ENCODE measurements at places on chromosomes 1 and 21.

GRCh38 chr1:210624722-210625121 lies 296.0 kb downstream of the HHAT start:
- no peak for DNase-seq

GRCh38 chr1:187692799-187693198 lies 864.0 kb downstream of the PLA2G4A start:
- no peak for DNase-seq

DNA sequence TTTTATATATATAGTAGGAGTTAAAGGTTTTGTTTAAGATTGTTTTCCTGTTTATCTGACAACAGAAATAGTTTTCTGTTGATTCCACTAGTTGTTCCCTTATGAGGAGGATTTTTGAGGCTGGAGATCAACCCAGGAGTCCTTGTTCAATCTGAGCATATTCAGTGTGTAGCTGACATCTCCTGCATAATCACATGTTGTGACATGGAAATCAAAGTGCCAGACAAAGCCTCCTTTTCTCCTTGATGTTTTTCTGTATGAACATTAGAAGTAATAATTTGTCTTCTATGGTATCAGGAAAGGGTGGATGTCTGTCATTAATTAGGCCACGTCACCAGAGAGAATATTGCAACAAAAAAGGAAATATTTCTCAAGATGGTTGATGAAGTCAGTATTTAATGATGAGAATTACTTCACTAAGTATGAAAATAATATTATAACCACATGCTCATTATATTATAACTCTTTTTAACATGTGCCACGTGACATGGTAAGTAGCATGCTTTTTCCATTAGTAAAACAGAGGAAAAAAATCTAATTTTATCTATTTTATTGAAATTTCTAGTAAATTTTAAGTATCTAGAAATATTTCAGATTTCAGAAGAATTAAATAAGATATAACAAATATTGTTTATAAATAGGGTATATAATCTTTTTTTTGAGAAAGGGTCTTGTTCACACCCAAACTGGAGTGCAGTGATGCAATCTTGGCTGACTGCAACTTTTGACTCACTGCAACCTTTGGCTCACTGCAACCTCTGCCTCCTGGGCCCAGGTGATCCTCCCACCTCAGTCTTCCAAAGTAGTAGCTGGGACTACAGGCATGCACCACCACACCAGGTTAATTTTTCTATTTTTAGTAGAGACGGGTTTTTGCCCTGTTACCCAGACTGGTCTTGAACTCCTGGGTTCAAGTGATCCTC lies 223.5 kb downstream of the HMCN1 start:
- no peak for DNase-seq

- DNase-seq: no peak
Measured at GRCh38 chr1:181057079-181057478, 23.3 kb downstream of the MR1 start.

DNA sequence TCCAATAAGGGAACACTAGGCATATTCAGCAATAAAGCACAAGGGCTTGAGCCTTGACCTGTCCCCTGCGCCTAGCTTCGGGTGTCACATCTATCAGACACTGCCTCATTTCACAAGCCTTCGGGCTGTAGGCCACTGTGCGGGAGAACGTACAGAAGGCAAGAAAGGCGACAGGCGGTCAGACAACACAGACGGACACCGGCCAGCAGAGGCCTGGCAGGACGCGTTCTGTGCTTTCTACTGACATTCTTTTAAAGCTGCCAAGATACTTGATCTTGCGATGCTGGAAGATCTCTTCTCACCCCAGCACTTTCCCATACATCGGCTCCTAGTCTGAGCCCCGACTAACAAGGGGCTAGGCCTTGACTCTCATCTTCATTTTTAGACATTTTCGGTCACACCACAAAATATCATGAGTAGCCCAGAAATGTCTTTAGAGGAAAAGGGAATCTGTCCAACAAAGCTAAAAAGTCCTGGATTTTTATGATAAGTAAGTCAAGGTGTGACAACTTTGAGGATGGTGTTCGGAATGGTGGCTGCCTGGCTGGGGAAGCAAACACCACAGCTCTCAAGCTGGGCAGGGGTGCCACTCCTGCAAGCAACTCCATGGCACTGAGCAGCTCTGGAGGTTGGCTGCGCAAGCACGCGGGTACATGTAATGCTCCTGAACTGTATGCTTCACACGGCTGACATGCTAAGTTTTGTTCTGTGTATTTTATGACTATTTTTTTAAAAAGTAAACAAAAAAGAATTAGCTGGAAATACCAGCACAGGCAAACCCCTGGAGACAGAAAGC lies 18.7 kb downstream of the RIPK4 start:
- DNase-seq: no peak

DNA sequence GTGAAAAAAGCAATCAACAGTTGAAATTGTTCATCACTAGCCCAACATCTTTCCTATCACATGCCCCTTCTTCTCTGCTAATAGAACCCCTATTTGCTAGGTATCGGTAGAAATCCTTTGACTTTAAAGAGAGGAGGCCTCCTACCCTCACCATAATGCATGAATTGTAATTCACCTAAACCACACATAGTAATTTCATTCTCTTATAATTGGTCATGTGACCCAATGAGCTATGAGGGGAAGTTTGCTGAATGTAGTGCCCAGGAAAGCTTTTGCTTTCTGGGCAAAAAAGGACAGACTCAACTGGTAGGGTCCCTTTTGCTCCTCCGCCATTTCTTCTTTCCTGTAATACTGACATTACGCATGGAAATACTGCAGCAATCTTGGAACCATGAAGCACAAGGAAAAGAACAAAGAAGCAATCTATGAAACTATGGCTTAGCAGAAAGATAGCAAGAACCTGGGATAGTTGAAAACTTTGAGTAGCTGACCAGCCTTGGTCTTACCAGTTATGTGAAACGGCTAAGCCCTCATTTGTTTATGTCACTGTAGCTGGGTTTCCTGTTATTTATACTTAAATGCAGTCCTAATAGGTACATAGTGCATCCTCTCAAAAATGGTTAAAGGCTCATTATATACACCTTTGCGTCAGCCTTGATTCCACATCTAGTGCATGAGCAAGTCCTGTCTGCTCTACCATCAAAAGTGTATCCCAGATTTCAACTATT lies 10.2 kb upstream of the CHI3L2 start:
- no peak for DNase-seq

DNA sequence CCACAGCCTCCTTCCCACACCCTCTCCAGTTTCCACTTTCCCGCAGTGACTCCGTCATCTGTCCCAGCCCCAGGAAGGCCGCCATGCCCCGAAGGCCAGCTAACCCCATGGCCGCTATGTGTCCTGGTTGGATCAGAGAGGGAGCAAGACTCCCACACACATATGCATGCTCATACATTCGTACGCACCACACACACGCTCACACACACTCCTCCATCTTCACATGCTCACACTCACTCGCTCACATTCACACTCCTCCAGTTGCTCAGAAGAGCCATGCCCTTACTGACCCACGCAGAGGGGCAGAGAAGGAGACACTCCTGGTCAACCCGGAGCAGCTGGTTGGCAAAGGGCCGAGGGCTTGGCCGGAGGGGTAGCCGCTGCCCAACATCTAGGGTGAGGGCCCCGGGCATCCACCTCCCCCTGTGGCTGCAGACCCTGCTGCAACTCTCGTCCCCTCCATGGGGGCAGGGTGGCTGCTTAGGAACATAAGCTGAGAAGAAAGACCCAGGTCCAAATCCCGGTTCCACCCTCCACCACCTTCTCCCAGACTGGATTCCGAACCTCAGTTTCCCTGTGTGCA lies 122.3 kb upstream of the SLC25A33 start:
- no peak for DNase-seq

GRCh38 chr1:248136811-248137210 lies 8.1 kb upstream of the OR2M5 start:
- no peak for DNase-seq

DNA sequence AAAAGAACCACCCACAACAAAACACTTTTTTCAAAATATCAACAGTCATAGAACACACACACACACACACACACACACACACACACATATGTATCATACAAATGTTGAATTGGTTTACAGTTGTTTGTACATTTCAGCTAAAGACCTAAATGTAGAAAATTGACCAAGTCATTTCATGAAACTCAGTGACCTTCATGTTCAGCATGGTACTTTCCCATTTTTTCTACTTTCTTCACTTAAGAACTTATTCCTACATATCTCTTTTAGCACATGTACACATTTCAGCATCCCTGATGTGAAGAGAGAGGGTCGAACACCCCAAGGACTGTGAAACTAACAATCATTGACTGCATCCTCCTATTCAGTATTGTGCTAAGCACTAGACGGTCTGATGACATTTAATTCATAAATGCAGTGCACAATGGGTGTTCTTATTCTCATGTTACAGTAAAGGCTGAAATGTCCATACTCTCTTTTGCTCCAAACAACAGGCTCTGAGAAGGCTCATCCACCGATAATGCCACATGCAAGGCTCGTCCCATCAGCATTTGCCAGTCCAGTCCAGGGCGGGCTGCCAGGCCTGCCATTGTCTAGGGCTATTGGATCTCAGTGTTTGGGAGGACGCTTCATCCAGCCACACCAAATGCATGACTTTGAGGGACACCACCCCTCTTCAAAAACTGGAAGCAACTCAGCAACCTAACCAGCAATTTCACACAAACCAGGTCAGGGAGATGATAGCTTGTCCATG lies 150.1 kb upstream of the RUNX1 start:
- DNase-seq: no peak

DNA sequence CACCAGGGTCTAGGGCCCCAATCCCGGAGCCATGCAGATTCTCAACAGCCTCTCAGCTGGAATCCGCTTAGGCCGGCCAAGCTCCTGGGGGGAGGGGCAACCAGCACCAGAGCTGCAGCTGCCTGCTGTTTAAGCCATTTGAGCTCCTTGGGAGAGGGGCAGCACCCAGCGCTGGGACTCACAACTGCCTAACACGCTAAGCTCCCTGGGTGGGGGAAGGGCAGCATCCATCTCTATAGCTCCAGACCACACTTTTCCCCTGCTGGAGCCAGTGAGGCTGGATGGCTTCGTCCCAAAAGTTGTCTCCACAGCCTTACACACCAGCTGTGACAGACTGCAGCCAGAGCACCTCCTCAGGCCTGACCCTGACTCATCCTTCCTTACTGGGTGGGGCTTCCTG lies 6.9 kb upstream of the PTGFR start:
- no peak for DNase-seq

DNA sequence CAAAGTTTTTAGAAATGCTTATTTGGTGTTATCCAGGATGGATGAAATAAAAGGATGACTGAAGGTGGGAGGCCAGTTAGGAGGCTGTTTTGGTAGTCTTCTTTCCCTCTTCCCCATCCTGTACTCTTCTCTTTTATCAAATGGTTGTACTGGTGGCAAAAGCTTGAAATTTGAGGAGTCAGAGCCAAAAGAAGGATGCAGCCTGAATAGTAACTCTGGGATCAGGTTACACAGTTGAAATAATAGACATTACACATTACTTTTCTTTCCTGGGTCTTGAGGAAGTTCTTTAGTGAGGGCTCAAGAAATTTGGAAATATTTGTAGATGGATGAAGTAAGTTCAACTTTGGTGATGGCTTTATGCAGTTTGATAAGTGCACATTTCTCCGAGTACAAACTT lies 108.6 kb downstream of the GPR52 start:
- DNase-seq: no peak

DNA sequence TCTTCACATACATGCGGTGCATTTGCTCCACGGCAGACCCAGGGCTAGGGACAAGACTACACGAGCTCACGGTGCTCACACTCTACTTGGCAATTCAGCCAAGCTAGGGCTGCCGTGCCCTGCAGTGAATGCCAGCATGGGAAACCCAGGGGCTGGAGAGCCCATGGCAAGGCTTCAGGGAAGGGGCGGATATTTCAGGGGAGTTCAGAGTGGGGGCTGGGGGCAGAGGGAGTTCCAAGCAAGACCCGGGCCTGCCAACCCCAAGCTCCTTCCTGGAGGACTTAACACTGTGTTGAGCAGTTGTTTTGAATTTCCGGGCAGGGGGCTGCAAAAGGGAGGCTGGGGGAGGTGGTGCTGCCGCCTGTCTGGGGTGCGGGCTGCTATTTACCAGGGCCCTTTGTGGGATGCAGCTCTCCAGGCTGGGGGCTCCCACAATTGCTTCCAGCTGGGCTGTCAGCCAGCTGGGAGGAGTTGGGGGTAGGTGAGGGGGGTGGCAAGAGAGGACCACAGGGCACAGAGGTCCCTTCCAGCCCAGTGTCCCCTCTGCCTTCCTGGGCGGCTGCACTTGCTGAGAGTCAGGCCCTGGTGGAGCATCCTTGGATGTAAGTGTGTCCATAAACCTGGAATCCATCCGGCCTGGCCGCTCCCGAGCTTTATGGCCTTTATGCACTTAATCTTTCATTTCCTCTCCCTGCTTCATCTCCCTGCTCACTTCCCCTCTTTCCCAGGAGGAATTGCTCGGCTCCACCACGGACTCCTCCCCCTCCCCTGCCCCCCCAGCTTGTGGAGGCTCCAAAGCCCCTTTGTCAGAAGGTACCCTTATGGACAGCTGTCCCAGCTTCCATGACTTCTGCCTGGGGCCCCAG lies 55.8 kb upstream of the SSBP3 start:
- peak; percentile 35 for DNase-seq

GRCh38 chr1:215082532-215083382 lies at the start of gene KCNK2:
Gene KCNK2 (plus strand): TSS chr1:215082737. CDS start chr1:215083386, 649 bp downstream.
- peak; percentile 78 for DNase-seq

DNA sequence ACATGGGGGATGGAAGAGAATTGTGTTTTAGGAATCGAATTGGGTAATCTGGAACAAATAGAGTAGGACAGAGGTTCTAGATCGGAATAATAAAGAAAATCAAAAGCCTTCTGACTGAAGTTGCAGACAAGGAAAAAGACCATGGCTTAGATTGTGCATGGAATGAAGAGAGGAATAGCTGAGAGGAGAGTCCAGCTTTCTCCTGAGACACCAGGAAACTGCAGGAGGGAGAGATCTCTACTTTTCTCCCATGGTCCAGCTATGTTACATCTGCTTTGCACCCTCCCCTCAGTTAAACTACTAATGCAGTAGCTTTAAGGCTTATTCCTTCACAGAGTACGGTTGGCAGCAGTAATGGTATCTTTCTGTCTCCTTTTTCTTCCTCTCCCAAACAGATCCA lies 13.4 kb downstream of the SLAMF7 start:
- no peak for DNase-seq

Data from retina (tissue), 1 donor.